Stimulated activated CD4-positive, alpha-beta T cell treated with anti-CD3 and anti-CD28 coated beads, Interleukin-15, amount 100 ng/mL, for 24 hours (primary cell): ENCODE measurements at places on chromosomes 1 and 21.

DNA sequence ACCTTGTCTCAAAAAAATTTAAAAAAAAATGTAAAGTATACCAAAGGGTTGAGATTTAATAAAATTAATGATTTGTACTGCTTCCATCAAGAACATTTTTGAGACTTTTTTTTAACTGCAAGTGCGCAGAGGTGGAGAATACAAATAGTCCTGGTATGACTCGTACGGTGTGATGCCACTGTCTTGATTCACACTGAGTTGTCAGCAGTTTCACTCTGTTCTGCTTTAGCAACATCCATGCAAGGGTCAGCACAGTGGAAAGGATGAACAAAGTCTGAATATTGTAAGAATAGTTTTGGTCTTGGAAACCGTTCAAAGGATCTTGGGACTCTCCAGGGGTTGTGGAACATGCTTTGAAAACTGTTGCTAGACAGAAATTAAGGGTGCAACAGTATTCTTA lies 40.2 kb downstream of the EXO1 start:
- DNase-seq: no peak

- DNase-seq: no peak
Measured at GRCh38 chr1:147833231-147833860, 69.2 kb upstream of the GJA8 start.

GRCh38 chr1:54314696-54315095 lies 91.5 kb downstream of the SSBP3 start:
- DNase-seq: no peak

DNA sequence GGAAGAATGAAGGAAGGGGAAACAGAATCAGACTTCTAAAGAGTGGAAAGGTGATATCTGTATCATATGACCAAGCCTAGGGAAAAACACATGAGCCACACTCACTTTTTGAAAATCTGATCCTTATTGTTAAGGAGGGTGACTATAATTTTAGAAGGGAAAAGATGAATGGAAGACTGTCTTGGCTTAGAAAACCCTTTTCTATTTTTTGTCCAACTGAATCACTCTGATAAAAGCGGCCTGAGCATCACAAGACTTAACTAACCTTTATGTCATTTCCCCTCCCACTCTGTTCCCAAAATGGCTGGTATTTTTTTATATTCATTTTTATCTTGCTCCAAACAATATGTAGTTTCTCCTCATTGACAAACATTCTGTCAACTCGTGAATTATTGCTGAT lies 169.8 kb downstream of the C1orf21 start:
- DNase-seq: no peak

DNA sequence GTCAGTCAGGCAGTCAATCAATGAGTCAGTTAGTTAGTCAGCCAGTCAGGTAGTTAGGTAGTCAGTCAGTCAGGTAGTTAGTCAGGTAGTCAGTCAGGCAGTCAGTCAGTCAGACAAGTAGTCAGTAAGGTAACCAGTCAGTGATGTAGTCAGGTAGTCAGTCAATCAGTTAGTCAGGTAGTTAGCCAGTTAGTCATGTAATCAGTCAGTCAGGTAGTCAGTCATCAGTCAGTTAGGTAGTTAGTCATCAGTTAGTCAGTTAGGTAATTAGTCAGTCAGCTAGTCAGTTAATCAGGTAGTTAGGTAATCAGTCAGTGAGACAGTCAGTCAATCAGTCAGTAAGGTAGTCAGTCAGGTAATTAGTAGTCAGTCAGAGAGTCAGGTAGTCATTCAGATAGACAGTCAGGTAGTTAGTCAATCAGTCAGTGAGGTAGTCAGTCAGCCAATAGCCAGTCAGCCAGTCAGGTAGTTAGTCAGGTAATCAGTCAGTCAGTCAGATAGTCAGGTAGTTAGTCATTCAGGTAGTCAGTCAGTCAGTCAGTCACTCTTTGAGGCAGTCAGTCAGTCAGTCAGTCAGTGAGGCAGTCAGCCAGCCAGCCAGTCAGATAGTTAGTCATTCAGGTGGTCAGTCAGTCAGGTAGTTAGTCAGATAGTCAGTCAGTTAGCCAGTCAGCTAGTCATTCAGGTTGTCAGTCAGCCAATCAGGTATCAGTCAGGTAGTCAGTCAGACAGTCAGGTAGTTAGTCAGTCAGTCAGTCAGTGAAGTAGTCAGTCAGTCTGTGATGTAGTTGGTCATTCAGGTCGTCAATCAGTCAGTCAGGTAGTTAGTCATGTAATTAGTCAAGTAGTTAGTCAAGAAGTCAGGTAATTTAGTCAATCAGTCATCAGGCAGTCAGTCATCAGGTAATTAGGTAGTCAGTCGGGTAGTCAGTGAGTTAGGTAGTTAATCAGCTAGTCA lies 15.3 kb downstream of the KRTAP10-1 start:
- DNase-seq: no peak

DNA sequence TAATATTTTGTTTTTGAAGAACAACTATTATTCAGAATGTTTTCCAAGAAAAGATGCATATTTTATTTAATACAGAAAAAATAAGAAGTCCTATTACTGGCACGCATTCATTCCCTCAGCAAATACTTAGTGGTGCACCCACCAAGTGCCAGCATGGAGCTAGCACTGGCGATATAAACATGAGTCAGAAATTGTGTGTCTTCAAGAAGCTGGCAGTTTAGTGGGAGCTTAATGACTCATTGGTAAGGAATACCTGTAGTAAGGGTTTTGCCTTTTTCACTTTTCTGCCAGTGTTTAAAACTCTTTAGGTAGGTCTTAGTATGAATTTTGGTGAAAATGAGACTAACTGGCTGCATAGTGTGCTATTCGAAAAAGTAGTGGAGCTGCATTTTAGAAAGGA lies 6.3 kb downstream of the MAGI3 start:
- no peak for DNase-seq

GRCh38 chr1:79920960-79921669 lies 914.6 kb upstream of the ADGRL4 start:
- no peak for DNase-seq

DNA sequence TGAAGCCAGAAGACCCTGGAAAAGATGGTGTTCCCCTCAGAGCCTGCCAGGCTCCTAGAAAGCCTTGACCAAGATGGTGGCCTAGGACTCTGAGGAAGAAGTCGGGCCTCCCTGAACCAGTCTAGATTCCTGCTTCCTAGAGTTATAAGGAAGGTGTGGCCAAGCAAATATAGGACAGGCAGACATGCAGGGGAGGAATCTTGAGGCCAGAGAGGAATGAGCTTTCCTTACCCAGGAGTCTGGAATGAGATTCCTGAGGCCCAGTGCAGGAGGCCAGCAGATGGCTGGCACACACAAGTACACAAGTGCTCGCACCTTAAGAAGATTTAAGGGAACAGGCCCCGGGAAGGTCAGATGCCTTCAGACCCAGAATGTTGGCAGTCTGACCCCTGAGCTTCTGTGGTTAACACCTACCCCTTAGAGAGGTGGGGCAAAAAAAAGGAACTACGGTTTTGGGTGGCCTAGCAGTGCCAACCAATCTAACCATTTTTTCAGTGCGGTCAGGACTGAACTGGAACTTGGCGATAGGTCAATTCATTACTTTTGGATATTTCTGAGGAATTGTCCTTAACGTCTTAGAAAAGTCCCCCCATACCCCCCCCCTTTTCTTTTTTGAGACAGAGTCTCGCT lies 73.3 kb downstream of the MDM4 start:
- no peak for DNase-seq

DNA sequence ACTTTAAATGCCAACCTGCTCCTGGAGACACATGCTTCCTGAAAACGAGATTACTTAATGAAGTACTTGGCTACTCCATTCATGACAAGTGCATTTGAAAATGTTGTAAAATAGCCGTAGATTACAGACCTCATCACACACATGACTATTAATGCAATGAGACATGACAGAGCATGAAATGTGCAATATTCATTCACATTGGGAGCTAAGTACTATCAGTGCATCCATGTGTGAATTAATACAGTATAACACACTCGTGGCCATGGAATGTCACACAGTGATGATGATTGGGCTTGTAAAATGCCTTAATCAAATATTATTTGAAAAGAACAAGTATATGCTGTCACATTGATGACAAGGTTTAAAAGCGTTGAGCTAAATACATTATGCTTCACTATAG lies 407.0 kb downstream of the AMY1C start:
- DNase-seq: no peak

GRCh38 chr1:81832573-81832972 lies 31.8 kb downstream of the ADGRL2 start:
- DNase-seq: no peak

- no peak for DNase-seq
Measured at GRCh38 chr1:45002650-45003645, 8.2 kb downstream of the HECTD3 start.

DNA sequence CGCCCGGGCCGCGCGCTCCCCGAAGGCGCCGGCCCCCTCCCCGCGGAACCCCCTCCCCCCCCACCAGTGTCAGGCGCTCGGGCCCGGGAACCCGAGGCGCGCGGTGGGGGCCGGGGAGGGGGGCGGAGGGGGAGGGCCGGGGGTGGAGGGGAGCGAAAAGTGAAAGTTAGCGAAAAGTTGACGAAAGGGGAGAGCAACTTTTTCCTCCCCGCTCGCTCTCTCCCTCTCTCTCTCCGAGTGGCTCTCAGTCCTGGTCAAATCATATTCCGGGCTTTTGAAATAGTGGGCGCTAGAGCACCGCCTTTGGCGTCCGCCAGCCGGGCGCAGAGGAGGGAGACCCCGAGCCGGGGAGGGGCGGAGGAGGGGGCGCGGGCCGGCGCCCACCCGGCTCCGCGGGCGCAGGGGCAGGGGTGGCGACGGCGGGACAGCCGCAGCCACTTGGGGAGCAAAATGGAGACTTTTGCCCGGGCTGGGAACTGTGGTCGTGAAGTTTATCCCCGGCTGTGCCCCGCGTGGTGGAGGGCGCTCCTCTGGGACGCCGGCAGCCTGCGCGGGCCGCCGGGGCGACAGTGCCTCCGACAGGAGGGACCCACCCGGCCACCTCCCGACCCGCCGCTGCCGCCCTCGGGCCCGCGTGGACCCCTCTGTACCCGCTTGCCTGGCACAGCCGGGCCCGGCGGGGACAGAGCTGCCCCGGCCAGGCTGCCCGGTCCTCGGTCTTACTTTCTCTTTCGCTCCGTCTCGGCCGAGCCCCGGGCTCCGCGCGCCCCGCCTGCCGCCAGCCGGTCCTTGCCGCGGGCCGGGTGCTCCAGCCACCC lies 697 bp downstream of the PRDM16 start:
- peak; percentile 19 for DNase-seq

DNA sequence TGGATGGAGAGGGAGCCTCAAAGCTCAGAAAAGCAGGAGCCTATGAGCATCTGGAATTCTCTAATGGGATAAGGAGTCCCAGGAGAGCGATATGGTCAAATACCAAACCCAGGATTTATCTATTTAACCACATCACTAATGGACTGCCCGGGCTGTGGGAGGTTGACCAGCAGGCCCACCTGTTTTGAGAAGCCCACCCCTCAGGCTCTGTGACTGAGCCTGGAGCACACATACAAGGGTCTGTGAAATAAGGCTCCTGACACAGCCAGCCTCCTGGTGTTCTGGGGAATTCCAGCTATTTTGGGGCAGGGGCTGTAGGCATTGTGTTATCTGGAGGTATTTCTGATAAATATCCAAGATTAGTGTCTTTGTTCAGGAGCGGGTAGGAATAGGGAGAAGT lies 132.0 kb upstream of the C1orf21 start:
- no peak for DNase-seq

- no peak for DNase-seq
Measured at GRCh38 chr1:207659545-207660153, 14.7 kb downstream of the CR1L start.

GRCh38 chr1:1207571-1207892 lies 1.1 kb upstream of the TNFRSF18 start:
- no peak for DNase-seq

DNA sequence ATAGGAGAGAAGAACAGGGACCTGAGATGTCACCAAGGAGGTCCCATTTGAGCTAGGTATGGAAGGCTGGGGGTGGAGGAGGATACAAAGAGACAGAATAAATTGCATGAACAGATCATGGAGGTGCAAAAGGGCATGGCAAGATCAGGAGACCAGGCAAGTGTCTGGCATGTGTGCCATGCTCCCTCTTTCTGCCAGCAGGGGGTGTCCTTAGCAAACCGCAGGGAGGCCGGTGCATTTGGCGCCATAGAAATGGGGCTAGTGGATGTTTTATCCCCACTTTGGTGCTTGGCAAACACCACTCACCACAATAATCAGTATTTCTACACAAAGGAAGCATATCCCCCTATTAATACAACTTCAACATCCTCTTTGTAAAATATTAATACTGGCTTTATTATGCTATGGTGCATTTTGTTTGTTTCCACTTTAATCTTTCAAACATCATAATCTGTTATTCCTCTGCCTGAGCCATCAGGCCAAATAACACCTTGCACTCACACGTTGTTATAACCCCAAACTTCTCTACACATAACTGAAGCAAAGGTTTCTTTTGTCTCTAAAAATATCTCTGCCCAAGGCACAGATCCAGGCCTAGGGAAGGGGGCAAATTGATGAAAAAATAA lies 25.9 kb downstream of the S100A6 start:
- peak; percentile 83 for DNase-seq

- no peak for DNase-seq
Measured at GRCh38 chr1:167512046-167512654, 6.2 kb downstream of the CD247 start.

- no peak for DNase-seq
Measured at GRCh38 chr1:221488550-221488949, 253.3 kb downstream of the DUSP10 start.

- no peak for DNase-seq
Measured at GRCh38 chr21:41966872-41967621, 13.2 kb upstream of the C2CD2 start.

DNA sequence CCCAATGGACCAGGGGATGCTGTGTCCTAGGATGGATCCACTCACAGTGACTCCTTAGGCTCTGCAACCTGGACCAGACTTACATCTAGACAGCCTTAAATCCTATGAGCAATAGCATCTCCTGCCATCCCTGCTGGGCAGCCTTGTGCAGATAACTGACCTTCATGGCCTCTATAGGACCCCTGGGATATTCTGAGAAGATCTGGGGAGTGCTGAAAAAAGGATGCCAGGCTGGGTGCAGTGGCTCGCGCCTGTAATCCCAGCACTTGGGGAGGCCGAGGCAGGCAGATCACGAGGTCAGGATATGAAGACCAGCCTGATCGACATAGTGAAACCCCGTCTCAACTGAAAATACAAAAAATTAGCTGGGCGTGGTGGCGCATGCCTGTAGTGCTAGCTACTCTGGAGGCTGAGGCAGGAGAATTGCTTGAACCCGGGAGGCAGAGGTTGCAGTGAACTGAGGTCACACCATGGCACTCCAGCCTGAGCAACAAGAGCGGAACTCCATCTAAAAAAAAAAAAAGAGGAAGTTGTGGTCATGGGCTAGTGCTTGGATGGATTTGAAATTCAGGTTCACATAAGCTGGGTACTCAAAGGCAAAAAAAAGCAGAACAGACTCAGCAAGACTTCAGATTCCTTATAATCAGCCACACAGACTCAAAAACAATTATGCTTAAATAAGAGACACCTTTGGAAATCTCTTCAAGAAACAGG lies 10.9 kb upstream of the SH2D1B start:
- no peak for DNase-seq

GRCh38 chr1:155976913-155977689 lies 1.2 kb downstream of the ARHGEF2 start:
- DNase-seq: peak; percentile 36

GRCh38 chr1:58324558-58324957 lies 222.0 kb downstream of the OMA1 start:
- no peak for DNase-seq

GRCh38 chr1:177571076-177571475 lies 398.8 kb downstream of the SEC16B start:
- no peak for DNase-seq

GRCh38 chr1:180278596-180279395 lies 48.7 kb downstream of the LHX4 start:
- DNase-seq: no peak
